ENCODE measurements at places on chromosomes 2 and 18. TPM values are rescaled to one million over a fixed set of nuclear protein-coding genes. Genes with fewer than 3 reads are reported as not detected.

LHCGR gene
- not detected for total RNA-seq

TMEFF2 gene
- not detected for total RNA-seq

CFAP53 gene
- total RNA-seq: not detected

SP110 gene
- total RNA-seq: 11.7 TPM

HAAO gene
- not detected for total RNA-seq

GALNT5 gene
- total RNA-seq: not detected

PLGLB2 gene
- not detected for total RNA-seq

HOXD1 gene
- total RNA-seq: 1.3 TPM

POTEJ gene
- not detected for total RNA-seq

KCNF1 gene
- 1.9 TPM for total RNA-seq

COL6A3 gene
- 0.17 TPM for total RNA-seq

MDH1B gene
- 6.9 TPM for total RNA-seq

ORC4 gene
- 33.9 TPM for total RNA-seq

PCARE gene
- not detected for total RNA-seq

ZSWIM2 gene
- not detected for total RNA-seq

DQX1 gene
- total RNA-seq: not detected

C2orf92 gene
- 4.8 TPM for total RNA-seq

NRBP1 gene
- 92.4 TPM for total RNA-seq

PDIA6 gene
- 378 TPM for total RNA-seq

PLEK gene
- total RNA-seq: not detected

IL18R1 gene
- not detected for total RNA-seq

CHST10 gene
- total RNA-seq: 18.9 TPM

All from G401 (cell line).